ENCODE measurements at places on chromosomes 2 and 18. TPM values are rescaled to one million over a fixed set of nuclear protein-coding genes. Genes with fewer than 3 reads are reported as not detected.

The GALR1 gene
- 0.07 TPM for total RNA-seq

- H3K27me3 ChIP-seq = no peaks in the 10 kb centered on the region
- H3K36me3 ChIP-seq = no peaks in the 10 kb centered on the region
- DNase-seq = no peak
- H3K27ac ChIP-seq = peak overlapping the region; percentile 22
Measured at GRCh38 chr2:191038241-191038725, 24.3 kb upstream of the STAT1 start.

The MREG gene
- total RNA-seq = 21.2 TPM

The MOCOS gene
- 3.2 TPM for total RNA-seq

- no peak overlapping the region for H3K4me3 ChIP-seq
- no peak overlapping the region for H3K27ac ChIP-seq
- peaks cover 9% of the 10 kb centered on the region for H3K4me1 ChIP-seq
- no peaks in the 10 kb centered on the region for H3K36me3 ChIP-seq
- DNase-seq = no peak
Measured at GRCh38 chr18:567122-567521, 13.1 kb upstream of the CETN1 start.
